CD14-positive monocyte (primary cell): ENCODE measurements at places on chromosomes 6 and 20. TPM values are rescaled to one million over a fixed set of nuclear protein-coding genes. Genes with fewer than 3 reads are reported as not detected.
A peak's percentile ranks its signal among the peaks of the same experiment; 100 is the strongest.

The NFS1 gene
- polyA plus RNA-seq = 19.2 TPM

The GPR31 gene
- polyA plus RNA-seq = not detected

The NKX2-2 gene
- not detected for polyA plus RNA-seq

The TCF21 gene
- not detected for polyA plus RNA-seq

The BPIFB3 gene
- not detected for polyA plus RNA-seq

The TNF gene
- 13.7 TPM for polyA plus RNA-seq

The BIRC7 gene
- not detected for polyA plus RNA-seq

The BPI gene
- 8.7 TPM for polyA plus RNA-seq

The TRIM27 gene
- 34.4 and 39.2 TPM in 2 replicates for polyA plus RNA-seq

The PFDN6 gene
- polyA plus RNA-seq = 28.4 TPM

GRCh38 chr6:73285674-73286283 is 22.8 kb upstream of the KHDC1 start:
- H3K36me3 ChIP-seq = no peaks in the 10 kb centered on the region
- H3K27ac ChIP-seq = no peak overlapping the region
- no peak overlapping the region for H3K4me3 ChIP-seq
- peak; percentile 10 for DNase-seq
- H3K27me3 ChIP-seq = no peaks in the 10 kb centered on the region
- no peaks in the 10 kb centered on the region for H3K4me1 ChIP-seq

DNA sequence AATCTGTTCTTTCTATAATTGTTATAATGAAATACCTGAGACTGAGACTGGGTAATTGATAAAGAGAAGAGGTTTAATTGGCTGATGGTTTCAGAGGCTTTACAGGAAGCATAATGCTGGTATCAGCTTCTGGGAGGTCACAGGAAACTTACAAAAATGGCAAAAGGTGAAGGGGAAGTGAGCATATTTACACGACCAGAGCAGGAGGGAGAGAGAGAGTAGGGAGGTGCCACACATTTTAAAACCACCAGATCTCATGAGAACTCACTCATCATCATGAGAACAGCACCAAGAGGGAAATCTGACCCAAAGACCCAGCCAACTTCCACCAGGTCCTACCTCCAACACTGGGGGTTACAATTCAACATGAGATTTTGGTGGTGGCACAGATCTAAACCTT is 2.6 kb upstream of the SIRPB1 start:
- no peaks in the 10 kb centered on the region for H3K27me3 ChIP-seq
- DNase-seq = peak; percentile 51
- no peak overlapping the region for H3K27ac ChIP-seq
- no peak overlapping the region for H3K4me3 ChIP-seq

GRCh38 chr6:45896783-45897441 is 118.7 kb downstream of the CLIC5 start:
- no peaks in the 10 kb centered on the region for H3K4me1 ChIP-seq
- DNase-seq = no peak
- no peaks in the 10 kb centered on the region for H3K27me3 ChIP-seq
- no peak overlapping the region for H3K4me3 ChIP-seq
- no peaks in the 10 kb centered on the region for H3K36me3 ChIP-seq
- no peak overlapping the region for H3K27ac ChIP-seq

GRCh38 chr6:166543603-166544295 is 42.7 kb downstream of the RAMACL start:
- H3K36me3 ChIP-seq = no peaks in the 10 kb centered on the region
- H3K27me3 ChIP-seq = no peaks in the 10 kb centered on the region
- peaks cover 4% of the 10 kb centered on the region for H3K4me1 ChIP-seq
- no peak overlapping the region for H3K4me3 ChIP-seq

DNA sequence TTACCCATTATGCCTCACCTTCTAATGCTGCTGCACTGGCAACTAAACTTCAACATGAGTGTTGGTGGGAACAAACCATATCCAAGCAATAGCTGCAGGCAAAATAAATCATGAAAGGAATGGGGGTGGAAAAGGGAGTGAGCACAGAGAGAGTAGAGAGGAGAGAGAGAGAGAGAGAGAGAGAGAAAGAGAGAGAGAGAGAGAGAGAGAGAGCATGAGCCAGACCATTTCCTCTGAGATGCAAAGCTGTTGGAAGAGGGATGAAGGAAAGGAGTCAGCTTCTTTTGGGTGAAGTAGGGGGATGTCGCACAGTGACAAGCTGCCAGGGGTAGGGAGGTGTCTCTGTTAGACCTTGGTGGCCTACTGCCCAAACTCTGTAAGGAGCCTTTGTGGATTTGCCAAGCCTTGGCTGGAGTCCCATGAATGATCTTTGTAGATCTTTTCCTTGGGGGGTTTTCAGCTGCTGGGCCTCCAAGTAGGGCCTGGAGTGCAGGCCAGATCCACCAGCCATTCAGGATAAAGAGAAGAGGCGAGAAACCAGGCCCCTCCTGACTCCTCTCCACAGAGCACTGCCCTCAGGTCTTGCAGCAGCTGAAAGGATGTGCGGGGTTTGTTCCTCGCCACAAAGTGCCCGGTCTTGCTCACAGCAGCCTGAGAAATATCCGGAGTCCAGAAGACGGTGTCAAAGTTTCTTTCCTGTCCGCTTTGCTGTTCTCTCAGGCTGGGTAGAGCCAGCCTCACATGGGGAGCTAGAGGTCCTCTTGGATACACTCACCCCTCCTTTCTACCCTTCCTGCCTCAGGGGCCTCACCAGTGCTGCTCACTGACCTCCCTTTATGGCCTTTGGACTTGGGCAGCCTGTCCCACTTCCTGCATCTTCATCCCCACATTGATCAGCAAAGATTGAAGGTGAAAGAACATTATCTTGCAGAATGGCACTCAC is 17.8 kb downstream of the BTBD3 start:
- H3K4me3 ChIP-seq = no peak overlapping the region
- H3K27me3 ChIP-seq = no peaks in the 10 kb centered on the region
- no peak for DNase-seq

- H3K4me1 ChIP-seq = no peaks in the 10 kb centered on the region
- no peaks in the 10 kb centered on the region for H3K27me3 ChIP-seq
- no peaks in the 10 kb centered on the region for H3K36me3 ChIP-seq
- no peak for DNase-seq
- H3K27ac ChIP-seq = no peak overlapping the region
Observed at GRCh38 chr6:168528474-168529095, 87.6 kb downstream of the SMOC2 start.

- no peak overlapping the region for H3K4me3 ChIP-seq
- H3K36me3 ChIP-seq = peaks cover 28% of the 10 kb centered on the region
- H3K27me3 ChIP-seq = no peaks in the 10 kb centered on the region
Observed at GRCh38 chr6:157107915-157108651, 215.2 kb downstream of the TMEM242 start.

- H3K36me3 ChIP-seq = no peaks in the 10 kb centered on the region
- no peak for DNase-seq
- H3K27me3 ChIP-seq = no peaks in the 10 kb centered on the region
- H3K4me1 ChIP-seq = no peaks in the 10 kb centered on the region
Observed at GRCh38 chr6:133769463-133769862, 119.5 kb upstream of the TCF21 start.

DNA sequence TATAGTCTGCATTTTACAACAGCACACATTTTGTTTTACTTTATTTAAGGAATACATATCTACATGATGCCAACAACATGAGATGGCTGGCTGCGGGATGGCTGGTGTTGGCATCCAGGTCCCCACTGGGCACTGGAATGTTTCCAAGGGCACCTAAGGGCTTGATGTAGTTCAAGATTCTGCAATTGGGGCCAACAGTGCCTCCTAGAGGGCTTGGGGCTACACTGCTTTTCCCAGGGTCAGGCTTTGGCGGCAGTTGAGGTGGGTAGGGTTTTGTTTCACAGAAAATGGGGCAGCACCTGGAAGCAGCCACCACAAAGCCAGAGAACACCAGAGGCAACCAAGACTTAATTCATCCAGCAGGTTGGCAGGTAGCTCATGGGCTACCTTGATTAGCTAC is 202.2 kb upstream of the PRND start:
- H3K4me3 ChIP-seq = no peak overlapping the region
- DNase-seq = peak; percentile 45
- H3K36me3 ChIP-seq = no peaks in the 10 kb centered on the region
- H3K27ac ChIP-seq = no peak overlapping the region
- H3K27me3 ChIP-seq = no peaks in the 10 kb centered on the region

- H3K4me1 ChIP-seq = no peaks in the 10 kb centered on the region
- no peak for DNase-seq
- no peak overlapping the region for H3K27ac ChIP-seq
- H3K36me3 ChIP-seq = no peaks in the 10 kb centered on the region
Observed at GRCh38 chr6:54913211-54913610, 66.6 kb downstream of the FAM83B start.

GRCh38 chr6:43435682-43436437 is 8.5 kb downstream of the ABCC10 start:
- H3K4me1 ChIP-seq = no peaks in the 10 kb centered on the region
- peaks cover 66% of the 10 kb centered on the region for H3K36me3 ChIP-seq
- no peak overlapping the region for H3K4me3 ChIP-seq
- DNase-seq = no peak
- no peak overlapping the region for H3K27ac ChIP-seq

- no peak for DNase-seq
- no peaks in the 10 kb centered on the region for H3K36me3 ChIP-seq
- no peaks in the 10 kb centered on the region for H3K4me1 ChIP-seq
Observed at GRCh38 chr20:16049529-16050093, 523.6 kb downstream of the KIF16B start.

DNA sequence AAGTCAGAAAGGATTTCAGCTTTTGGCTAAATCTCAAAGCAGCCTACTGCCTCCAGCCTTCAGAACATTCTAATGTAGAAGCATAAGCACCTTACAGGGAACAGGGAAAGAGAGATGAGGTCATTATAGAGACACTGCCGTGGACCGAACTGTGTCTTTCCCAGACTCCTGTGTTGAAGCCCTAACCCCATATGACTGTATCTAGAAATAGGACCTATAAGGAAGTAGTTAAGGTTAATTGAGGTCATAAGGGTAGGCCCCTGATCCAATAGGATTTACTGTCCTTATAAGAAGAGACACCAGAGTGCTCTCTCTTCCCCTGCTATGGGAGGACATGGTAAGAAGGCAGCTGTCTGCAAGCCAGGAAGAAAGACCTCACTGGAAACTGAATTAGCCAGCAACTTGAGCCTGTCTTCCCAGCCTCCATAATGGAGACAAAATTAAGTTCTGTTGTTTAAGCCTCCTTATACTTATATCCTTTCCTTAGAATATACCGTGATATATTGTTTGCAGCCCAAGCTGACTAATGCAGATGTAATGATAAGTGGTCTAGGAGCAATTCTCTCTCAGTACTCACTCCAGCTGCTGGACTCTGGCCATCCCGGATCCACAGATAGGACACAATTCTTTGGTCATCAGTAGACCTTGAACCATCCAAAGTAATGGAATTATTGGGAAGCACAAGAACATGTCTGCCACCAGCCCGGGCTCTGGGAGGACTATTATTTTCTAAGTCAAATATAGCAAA is 71.4 kb downstream of the ALDH5A1 start:
- no peaks in the 10 kb centered on the region for H3K36me3 ChIP-seq
- no peak overlapping the region for H3K27ac ChIP-seq
- H3K4me3 ChIP-seq = no peak overlapping the region
- no peaks in the 10 kb centered on the region for H3K4me1 ChIP-seq

GRCh38 chr6:124355146-124355545 is 551.5 kb downstream of the NKAIN2 start:
- no peak overlapping the region for H3K27ac ChIP-seq
- H3K27me3 ChIP-seq = no peaks in the 10 kb centered on the region
- DNase-seq = no peak
- H3K4me1 ChIP-seq = no peaks in the 10 kb centered on the region
